GM10248 (cell line): ENCODE measurements at places on chromosomes 7 and 10.

GRCh38 chr7:16114071-16114470 is 307.3 kb downstream of the CRPPA start:
- no peak for DNase-seq

DNA sequence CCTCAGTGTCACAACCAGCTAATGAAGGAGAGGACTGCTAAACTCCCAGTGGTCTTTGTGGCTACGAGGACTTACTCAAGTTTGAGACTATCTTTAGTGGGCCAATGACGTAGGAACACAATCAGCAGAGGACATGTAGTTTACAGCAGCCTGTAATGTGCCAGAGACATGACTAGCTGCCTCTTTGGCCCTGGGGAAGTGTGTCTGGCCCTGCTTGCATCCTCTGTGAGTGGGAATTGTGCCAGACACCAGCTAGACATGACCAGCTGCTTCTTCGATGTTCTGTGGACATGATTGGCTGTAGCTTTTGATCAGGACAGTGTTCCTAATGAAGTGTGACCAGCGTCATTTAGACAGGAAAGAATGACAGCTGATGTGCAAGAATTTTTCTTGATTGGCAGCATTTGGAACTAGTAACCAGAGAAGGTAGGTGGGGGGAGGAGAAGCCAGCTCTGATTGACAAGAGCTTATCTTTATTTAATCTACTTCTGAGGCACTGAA is 141.7 kb downstream of the AUTS2 start:
- DNase-seq = peak; percentile 28

DNA sequence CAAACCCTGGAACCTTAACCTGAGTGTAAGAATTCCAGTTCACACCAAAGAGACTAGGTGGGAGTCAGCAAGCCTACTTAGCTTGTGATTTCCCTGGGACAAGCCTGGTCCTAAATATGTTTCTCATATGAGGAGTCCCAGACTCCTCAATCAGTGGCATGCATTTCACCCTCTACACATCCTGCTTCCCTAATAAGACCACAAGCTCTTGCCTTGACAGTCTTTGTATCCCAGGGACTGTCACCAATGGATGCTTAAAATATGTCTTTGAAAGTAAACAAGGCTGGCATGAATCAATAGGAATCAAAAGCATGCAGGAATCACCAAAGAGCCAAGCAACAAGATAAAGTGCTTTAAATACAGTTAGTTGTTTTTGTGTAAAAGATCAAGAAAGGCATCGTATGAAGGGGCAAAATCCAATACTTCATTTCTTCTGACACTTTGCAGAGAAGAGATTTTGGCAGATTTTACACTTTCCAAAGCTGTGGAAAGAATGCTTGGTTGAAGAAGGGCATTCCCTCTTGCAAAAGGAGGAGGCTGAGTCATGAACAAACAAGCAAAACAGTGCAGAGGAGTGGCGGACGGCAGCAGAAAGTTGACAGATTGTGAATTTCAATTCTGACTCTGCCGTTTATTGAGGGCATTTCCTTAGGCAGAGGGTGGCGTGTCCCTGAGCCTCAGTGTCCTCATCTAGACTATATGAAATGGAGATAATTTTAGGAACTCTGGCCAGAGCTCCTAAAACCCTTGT is 8.5 kb upstream of the NFE2L3 start:
- no peak for DNase-seq

GRCh38 chr10:64394744-64395143 is 873.5 kb downstream of the REEP3 start:
- no peak for DNase-seq

GRCh38 chr10:84049645-84050011 is 89.7 kb upstream of the GHITM start:
- no peak for DNase-seq
